ENCODE measurements at places on chromosomes 2 and 18.

- no peak for DNase-seq
These were observed 389.8 kb downstream of the FIGN start for GRCh38 chr2:163345795-163346573.

DNA sequence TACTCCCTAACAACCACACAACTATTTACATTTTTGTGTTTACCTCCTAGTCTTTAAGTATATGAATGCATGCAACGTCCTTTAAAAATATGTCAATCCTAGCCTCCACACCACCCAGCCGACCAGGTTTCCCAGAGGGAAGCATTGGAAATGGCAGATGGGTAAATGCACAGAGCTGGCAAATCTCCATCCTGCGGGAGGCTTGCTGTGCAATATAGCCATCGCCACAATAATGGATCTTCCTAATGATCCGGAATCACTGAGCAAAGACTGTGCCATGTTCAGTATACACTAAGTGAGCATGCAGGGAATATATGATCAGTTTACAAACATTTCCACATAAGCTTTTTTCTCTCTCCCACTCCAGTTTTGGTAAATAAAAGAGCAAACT, 131.8 kb downstream of the NEDD4L start:
- DNase-seq, result no peak

- no peak for DNase-seq
These were observed 169.2 kb downstream of the CDH20 start for GRCh38 chr18:61502472-61502871.

DNA sequence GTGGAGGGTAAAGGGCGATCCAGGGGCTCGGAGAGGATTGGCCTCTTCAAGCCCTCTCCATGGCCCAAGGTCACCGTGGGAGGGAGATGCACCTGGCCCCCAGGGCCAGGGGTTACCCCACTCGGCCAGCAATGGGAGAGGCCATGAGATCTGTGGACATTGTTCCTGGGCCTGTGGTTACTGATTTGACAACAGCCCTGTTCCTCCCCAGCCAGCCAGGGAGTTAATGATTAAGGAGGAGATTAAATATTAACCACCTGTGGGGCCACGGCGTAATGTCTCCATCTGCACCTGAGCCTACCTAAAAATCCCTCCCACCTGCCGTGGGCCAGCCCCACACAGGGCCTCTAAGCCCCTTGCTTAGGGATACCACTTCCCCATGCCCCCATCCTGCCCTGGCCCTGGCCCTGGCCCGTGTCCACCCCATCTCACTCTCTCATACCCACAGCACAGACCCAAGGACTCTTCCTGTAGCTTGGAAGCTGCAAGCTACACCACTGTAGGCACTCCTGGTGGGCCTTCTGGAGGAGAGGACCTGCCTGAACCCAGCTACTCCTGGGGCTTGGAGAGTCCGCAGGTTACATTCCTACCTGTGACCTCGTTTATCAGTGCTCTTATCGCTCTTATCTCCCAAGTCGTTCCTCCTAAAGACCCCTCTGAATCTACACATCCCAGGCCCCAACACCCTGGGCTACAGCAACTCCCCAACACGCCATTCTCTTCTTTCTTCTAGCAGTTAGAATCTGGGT, 32.1 kb downstream of the ZFP36L2 start:
- DNase-seq, result no peak

DNA sequence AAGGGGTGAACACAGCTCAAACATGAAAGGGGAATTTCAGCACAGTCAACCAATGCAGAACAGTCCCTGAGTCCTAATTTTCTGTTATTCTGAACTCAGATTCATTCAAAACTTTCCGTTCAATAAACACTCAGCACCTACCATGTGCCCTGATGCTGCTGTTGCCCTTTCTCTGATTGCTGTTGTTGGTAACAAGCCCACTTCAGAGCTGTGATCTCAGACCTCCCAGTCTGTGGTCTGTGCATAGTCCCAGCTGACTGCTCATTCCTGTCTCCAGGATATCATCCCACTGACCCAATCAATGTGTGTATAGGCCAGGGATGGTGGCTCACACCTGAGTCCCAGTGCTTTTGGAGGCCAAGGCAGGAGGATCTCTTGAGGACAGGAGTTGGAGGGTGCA, 82.7 kb upstream of the SLC35G4 start:
- no peak for DNase-seq

DNA sequence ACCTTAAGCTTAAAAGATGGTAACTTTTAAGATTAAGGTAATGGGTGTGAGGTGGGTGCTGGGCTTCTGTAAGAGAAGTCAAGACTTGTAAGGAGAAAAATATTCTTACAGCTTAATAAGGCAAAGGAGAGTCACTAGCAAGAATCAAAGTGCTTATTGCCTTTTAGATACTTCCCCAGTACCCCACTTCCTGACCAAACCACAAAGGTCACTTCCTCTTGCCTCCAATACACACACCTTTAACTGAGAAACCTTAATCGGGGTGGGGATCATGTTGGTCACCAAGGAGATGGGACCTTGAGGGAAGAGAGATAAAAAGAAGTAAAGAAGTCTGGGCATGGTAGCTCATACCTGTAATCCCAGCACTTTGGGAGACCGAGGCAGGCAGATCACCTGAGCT, 10.6 kb upstream of the ATG16L1 start:
- DNase-seq, result peak; percentile 63

DNA sequence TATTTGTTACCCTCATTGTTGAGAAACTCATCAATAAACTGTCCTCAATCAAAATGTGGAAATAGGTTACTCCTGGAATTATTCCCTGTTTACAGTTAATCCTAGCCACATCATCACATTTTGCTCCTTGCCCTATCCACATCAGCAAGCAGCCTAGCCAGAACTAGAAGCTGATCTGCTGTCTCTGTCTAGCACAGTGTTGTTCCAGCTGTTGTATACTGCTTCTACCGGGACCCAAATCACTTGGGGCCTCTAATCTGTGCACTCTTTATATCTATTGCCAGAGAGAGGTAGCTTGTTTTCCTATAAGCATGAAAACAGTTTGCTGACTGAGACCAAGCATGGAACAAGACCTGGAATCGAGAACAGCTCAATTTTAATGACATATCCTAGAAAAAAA, 196.2 kb upstream of the SP5 start:
- DNase-seq, result no peak

GRCh38 chr2:29920130-29920577, 1.2 kb downstream of the ALK start:
- peak; percentile 59 for DNase-seq

- DNase-seq, result no peak
These were observed 100.8 kb upstream of the ZSWIM2 start for GRCh38 chr2:186949726-186950256.

GRCh38 chr18:70653671-70654070, 364.8 kb downstream of the SOCS6 start:
- no peak for DNase-seq

DNA sequence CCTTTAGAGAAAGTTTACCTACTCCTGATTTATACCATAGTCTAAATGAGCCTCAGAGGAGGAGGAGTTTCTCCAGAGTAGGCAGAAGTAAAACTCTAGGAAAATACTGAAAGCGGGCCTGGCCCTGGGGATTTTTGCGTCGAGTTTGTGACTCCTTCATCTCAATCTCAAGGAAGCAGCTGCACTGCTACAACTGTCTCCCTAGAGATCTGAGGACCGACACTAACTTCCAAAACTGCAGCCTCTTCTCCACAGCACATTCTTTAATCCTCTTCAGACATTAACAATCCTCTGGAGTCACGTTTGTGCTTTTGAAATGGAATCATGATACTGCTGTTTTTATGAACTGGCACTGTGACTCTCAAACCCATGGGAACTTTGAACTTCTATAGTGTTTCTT, 281.4 kb downstream of the KCNS3 start:
- no peak for DNase-seq

- DNase-seq, result no peak
These were observed 10.2 kb downstream of the RAB10 start for GRCh38 chr2:26043862-26044696.

GRCh38 chr2:12314127-12314760, 402.5 kb upstream of the TRIB2 start:
- no peak for DNase-seq

DNA sequence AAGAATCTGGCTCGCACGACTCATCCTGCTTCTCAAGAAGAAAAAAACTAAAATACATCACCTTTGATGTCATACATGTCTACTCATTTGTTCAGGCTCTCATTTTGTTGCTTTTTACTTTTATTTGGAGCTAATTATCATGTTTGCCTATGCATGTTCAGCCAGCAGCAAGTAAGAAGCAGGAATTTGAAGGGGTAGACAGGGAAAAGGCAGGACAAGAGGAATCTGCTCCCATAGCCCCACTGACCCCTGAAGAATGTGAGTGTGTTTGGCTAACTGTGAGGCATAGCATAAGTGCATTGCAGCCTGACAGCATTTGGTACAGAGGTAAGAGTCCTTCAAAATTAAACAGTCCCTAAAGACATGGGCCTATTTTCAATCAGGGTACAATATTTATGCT, 72.7 kb downstream of the NYAP2 start:
- DNase-seq, result no peak

DNA sequence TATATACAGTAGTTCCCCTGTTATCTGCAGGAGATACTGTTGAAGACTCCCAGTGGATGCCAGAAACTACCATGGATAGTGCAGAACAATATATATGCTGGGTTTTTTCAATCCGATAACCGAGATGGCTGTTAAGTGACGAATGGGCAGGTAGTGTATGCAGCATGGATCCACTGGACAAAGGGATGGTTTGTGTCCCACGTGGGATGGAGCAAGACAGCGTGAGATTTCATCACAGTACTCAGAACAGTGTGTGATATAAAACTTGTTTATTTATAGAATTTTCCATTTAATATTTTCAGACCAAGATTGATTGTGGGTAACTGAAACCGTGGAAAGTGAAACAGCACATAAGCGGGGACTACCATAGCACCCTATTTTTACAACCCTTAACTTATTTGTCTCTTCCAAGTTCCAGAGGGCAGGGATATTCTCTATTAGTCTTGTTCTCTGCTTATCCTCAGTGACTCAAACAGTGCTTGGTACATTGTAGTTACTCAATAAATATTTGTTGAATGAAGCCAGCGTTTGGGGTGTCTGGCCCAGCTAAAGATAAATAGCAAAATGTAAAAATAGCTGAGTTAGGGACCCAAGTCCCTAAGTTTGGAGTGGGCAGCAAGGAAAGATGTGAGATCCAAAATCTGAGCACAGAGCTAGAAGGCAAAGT, 50.0 kb downstream of the RHBDD1 start:
- DNase-seq, result no peak

DNA sequence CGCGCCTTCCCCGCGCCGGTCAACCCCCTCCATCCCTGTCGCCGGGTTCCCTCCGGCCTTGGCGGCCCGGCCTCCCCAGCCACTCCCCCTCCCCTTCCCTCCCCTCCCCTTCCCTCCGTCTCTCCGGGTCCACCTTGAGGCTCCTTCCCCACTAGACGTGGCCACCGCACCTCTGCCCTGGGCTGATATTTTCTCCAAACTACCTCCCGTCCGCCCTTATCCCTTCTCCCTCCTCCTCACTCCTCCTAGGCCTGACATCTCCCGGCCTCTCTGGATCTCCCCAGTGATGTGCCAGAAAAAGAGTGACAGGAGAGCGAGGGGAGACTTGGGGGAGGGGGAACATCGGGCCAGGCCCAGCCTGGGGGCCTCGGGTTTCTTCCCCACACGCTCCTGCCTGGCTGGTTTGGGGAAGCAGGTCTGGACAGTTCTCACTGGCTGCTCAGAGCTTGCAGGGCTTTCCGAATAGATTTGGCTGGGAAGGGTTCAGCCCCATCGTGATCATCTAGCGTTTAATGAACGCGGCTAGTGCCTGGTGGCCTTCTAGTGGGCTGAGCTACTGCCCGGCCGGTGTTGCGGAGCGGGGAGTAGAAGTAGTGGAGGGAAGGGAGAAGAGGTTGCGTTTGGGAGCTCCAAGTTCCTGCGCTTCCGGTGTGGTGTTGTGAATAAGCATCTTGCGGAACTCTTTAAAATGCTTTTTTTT, 641 bp downstream of the MAPRE3 start:
- no peak for DNase-seq

DNA sequence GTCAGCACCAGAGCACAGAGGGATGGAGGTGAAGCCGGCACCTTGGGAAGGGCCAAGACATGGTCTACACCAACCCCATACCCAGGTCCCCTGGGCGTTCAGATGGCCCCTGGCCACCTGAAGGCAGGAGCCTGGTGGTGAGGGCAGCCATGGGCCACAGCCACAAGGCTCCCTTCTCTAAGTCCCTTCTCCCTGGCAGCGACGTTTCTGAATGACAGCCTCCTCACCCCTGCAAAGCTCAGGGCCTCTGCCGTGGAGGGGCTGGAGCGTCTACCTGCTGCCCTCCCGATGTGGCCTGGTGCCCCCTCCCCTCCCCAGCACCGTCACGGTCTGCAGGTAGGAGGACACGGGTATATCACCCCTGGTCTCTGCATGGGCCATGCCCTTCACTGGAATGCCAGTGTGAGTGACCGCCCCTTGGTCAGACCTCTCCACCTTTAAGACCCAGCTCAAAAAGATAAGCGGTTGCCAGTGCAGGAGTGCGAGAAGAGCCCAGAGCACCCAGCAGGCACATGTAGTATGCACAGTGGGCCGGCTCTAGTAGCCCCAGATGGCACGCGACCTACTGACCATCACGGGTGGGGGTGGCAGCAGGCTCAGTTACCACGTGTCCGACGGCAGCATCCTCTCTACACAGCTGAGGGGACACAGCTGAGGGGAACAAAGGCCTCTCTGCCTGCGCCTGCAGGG, 46.6 kb downstream of the HS6ST1 start:
- DNase-seq, result no peak

DNA sequence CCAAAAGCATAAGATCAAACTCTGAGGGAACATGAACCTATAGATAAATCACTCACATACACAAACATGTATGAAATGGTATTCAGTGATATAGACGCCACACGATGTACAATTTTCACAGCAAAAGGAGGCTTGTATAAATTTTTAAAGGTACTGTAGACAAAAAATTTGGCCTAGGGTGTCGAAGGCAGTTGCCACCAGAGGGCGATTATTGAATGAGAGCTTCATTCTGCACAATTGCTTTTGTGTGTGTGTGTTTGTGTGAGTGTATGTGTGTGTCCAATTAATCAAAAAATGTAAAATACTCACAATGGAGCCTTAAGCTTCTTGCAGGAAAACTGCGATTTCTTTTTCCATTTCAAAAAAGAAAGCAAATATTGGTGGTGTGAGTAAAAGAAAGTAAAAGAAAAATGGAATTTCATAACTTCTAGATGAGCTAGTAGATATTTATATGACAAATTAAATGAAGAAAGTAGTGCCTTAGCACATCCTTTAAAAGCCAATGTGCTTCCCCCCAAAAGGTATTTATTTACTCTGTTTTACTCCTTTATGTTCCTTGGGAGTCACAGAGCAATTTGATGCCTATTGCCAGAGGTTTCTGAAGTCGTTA, 800.1 kb downstream of the SATB2 start:
- DNase-seq, result no peak

Measured in activated CD4-positive, alpha-beta T cell treated with anti-CD3 and anti-CD28 coated beads, Interleukin-2, amount 10 ng/mL, durations not matched to agents 7 days and 5 days (primary cell).